Upper lobe of right lung (tissue), 1 donor: ENCODE measurements at places on chromosomes 6 and 20. TPM values are rescaled to one million over a fixed set of nuclear protein-coding genes. Genes with fewer than 3 reads are reported as not detected.

RSPO3 gene
- total RNA-seq = 6.2 TPM

PGC gene
- total RNA-seq = 1,050 TPM

HCK gene
- total RNA-seq = 49.0 TPM

STMND1 gene
- total RNA-seq = not detected

TCF15 gene
- total RNA-seq = 0.43 TPM

DNA sequence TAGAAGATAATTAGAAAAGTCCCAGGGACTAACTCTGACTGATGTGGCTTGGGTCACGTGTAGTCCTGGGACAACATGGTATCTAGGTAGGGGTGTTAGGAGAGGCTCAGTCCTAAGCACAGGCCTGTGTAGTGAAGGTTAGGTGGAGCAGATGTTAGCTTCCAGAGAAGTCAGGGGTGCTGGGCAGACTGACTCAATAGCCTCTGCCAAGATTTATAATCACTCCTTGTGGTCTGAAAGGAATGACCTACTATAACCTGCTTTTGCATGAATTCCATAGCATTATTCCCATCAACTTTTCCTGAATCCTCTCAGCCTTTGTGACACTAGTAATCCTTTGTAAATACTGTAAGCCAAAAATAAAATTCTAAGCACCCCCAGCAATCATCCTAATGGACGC, 10.2 kb upstream of the PEX7 start:
- no peak for DNase-seq

- no peak for DNase-seq
Measured at GRCh38 chr20:37901240-37901639, 1.7 kb upstream of the VSTM2L start.

DNA sequence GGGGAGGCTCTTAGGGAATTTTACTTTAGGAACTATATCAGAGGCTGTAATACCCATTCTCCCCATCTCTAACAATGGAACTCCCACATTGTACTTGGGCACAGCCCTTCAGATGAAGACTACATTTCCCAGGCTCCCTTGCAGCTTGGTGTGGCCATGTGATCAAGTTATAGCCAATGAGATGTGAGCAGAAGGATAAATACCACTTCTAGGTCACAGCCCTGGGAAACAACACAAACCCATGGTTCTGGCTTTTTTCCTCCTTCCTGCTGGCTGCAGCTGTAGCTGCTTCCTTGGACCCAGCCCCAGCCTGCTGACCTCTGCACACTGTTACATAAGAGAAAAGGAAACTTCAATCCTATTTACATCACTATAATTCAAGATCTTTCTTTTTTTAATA, 445.9 kb upstream of the JARID2 start:
- no peak for DNase-seq

DNA sequence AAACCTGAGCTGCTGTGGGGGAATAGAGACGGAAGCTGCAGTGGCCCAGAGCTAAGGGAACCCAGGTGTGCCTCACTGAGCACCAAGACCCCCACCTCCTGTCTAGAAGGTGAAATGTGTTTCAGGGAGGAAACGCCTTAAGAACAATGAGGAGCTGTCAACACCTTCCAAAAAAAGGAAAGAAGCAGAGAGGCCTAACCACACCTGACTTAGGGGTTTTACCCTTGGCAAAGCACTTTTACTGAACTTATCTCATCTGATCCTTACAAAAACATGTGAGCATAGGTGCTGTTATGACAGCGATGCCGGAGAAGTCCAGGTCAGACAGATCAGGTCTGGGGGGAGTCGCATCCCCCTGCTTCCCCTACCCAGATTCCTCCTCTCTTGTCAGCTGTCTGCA, 16.1 kb upstream of the CDKN1A start:
- no peak for DNase-seq

GRCh38 chr6:130202782-130203181, 20.0 kb downstream of the SAMD3 start:
- no peak for DNase-seq
